ENCODE measurements at places on chromosomes 7 and 10. TPM values are rescaled to one million over a fixed set of nuclear protein-coding genes. Genes with fewer than 3 reads are reported as not detected.

The CALML5 gene
- total RNA-seq, result not detected

The WDR86 gene
- 0.32 TPM for total RNA-seq

The PTPRZ1 gene
- total RNA-seq, result not detected

The TSPAN15 gene
- 4.7 TPM for total RNA-seq

The RNF32 gene
- 2.2 TPM for total RNA-seq

The OR2AE1 gene
- 0.42 TPM for total RNA-seq

The SEMA3A gene
- total RNA-seq, result 1.9 TPM

The DHTKD1 gene
- total RNA-seq, result 20.1 TPM

The MUC12 gene
- not detected for total RNA-seq

The HERPUD2 gene
- 31.3 TPM for total RNA-seq

The PRSS1 gene
- not detected for total RNA-seq

The PTN gene
- total RNA-seq, result not detected

The CCNJ gene
- total RNA-seq, result 5.3 TPM

The POU6F2 gene
- total RNA-seq, result not detected

The BTBD16 gene
- not detected for total RNA-seq

The PAX4 gene
- not detected for total RNA-seq

The BCL7B gene
- 76.8 TPM for total RNA-seq

The DIP2C gene
- 0.34 TPM for total RNA-seq

The CYP26A1 gene
- not detected for total RNA-seq

The CAMK2B gene
- not detected for total RNA-seq

The CYP26C1 gene
- 0.10 TPM for total RNA-seq

The VAX1 gene
- not detected for total RNA-seq

The CRPPA gene
- 0.81 TPM for total RNA-seq

The PSTK gene
- 4.0 TPM for total RNA-seq

The COG5 gene
- total RNA-seq, result 31.3 TPM

The RAB19 gene
- 7.2 TPM for total RNA-seq

The BLNK gene
- not detected for total RNA-seq

The DPYSL4 gene
- 1.2 TPM for total RNA-seq

The TMEM225B gene
- total RNA-seq, result 1.4 TPM

The UCMA gene
- not detected for total RNA-seq

The MARCHF5 gene
- total RNA-seq, result 21.3 TPM

The CALML3 gene
- total RNA-seq, result not detected

The SUN3 gene
- total RNA-seq, result 0.97 TPM

The FAM180A gene
- not detected for total RNA-seq

The RBP4 gene
- not detected for total RNA-seq

The KIAA1217 gene
- not detected for total RNA-seq

All from activated CD8-positive, alpha-beta T cell treated with anti-CD3 and anti-CD28 coated beads, Interleukin-2, amount 10 ng/mL, durations not matched to agents 7 days and 5 days (primary cell).